ENCODE measurements at places on chromosomes 1 and 21.

- no peak for DNase-seq
Observed at GRCh38 chr1:243725075-243725474, 125.0 kb downstream of the AKT3 start.

DNA sequence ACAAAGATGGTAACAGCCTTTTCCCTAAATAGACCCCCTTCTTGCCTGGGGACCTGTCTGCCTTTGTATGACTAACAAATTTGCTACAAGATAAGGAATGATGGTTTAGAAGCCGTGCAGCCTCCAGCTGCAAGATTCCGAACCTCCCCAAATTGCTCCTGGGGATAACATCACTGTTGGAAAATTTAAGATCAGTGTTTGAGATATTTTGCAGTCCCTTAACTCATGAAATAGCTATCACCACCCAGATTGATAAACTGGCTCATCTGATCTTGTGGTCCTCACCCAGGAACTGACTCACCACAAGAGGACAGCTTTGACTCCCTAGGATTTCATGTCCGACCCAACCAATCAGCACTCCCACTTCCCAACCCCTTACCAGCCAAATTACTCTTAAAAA, 254.7 kb downstream of the USH2A start:
- DNase-seq, result no peak

GRCh38 chr1:96971849-96972602, 250.4 kb downstream of the PTBP2 start:
- DNase-seq, result no peak

DNA sequence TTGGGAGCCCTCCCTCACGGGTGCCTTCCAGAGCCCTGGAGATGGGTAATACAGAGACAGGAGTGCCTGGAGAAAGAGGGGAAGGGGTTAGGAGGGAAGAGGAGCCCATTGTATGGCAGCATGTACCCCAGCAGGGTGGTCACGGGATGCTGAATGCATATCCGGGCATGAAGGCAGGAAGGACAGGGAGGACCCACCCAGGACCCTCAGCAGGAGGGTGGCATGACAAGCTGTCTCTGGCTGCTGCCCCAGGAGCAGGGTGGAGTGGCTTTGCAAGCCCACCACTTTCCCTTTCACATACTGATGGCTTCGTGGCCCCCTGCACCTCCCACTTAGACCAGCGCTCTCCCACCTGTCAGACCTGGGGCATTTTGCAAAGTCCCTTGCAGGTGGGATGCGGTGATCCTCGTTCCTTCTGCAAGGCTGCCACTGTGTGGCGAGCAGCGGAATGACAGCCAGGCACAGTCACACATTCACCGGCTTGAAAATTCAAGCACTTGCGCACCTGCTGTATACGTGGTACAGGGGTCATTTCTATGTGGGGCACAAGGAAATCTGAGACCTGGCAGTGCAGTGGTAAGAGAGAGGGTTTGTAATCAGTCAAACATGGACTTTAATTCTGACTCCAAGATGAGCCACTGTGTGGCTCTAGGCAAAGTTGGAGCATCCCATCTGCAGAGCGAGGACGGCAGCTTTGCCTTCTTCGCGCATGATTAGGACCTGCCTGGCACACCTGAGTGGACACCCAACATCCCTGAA, 53.2 kb upstream of the TMEM51 start:
- DNase-seq, result peak; percentile 36

DNA sequence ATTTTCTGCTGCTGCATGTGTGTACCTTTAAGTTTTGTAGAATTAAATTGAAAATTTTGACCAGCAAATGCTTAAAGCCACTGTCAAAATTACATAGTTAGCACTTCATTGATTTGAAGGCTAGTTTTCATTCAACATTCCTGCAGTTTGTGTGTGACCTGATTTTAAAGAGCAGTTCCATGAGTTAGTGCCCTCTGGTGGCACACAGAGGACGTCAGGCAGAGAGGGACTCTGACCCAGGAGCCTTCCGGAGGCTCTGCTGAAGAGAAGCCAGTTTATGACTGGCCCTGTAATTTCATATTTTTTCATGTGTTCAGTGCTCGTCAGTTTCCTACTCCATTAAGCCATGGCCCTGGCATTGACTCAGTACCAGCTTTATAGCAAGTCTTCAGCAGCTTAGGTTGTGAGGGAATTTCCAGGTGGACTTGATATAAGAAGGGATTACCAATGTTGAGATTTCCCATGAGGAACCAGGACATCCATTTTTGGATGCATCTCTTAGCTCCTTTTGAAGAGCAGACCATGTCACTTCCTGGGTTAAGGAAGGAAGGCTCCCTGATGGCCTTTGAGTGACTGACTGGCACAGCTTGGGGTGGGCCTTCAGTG, 104.7 kb downstream of the CAMTA1 start:
- peak; percentile 17 for DNase-seq

- DNase-seq, result no peak
Observed at GRCh38 chr1:21447311-21447710, 7.4 kb downstream of the NBPF3 start.

GRCh38 chr21:20661745-20662422, 336.3 kb upstream of the NCAM2 start:
- DNase-seq, result no peak

DNA sequence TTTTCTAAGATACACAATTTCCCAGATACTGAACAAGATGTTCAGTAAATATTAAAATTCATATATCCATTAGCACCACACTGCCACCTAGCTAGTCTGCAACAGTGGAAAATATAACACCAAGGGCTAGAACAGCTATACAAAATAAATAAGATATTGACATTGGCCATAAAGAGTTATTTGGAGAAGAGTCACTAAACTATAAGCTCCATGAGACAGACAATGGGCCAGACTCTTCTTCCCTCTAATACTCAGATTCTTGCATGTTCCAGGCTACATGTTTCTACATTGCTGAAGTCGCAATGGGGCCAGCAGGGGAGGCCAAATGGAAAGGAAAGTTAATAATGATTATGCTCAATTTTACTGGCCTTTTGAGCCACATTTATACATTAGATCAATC, 21.5 kb downstream of the SPATA6 start:
- DNase-seq, result no peak

DNA sequence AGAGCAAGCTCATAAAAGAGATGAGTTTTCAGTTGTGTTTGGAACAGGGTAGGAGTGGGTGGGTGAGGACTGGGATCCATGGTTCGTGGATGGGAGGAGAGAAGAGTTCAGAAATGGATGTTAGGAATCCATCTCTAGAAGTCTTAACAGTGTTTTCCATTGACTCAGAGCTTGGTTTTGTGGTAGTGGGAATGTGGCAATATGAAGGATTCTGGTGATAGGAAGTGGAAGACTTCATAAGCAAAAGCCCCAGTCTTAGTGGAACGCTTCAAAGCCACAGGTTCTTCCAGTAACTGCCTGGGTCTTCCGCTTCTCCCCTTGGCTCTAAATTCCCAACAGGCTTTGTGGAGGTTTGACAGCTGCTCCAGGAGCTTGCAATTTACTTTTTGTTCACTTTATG, 167.9 kb downstream of the KCNJ6 start:
- no peak for DNase-seq

DNA sequence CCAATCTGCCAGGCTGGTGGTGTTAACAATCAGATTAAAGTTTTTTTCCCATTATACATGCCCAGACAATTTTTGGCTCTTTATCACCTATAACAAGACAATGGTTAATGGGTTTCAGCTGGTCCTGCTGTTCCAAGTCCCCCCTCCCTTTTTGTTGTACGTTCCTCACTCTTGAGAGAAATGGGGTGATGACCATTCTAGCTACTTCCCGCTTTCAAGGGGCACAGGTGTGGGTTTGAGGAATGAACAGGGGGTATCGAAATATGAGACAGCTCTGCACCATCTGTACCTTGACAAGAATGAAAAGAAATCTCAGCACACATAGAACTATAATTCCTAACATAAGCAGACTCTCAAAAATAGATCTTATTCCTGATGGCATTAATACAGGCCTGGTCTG, 326.8 kb downstream of the PTPRU start:
- DNase-seq, result no peak

DNA sequence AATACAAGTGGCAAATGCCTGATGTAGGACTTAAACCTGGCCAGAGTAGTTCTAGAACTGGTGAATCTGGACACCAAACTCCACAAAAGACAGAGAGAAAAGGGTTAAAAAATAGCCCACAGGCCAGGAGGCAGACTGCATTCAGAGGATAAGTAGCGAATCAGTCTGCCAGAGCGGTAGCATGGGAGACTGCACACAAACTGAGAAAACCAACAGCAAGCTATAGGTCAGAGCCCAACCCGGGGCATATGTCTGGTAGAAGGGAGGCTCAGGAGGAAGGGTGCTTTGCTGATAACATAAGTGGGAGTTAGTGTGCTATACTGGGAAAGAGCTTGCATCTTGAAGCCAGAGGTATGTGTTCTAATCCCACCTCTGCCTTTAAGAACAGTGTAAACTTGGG, 4.0 kb downstream of the LRRC53 start:
- no peak for DNase-seq

- DNase-seq, result peak; percentile 52
Observed at GRCh38 chr1:231626951-231627614, 493 bp downstream of the DISC1 start.

- no peak for DNase-seq
Observed at GRCh38 chr1:3530086-3530925, 75.8 kb downstream of the ARHGEF16 start.

DNA sequence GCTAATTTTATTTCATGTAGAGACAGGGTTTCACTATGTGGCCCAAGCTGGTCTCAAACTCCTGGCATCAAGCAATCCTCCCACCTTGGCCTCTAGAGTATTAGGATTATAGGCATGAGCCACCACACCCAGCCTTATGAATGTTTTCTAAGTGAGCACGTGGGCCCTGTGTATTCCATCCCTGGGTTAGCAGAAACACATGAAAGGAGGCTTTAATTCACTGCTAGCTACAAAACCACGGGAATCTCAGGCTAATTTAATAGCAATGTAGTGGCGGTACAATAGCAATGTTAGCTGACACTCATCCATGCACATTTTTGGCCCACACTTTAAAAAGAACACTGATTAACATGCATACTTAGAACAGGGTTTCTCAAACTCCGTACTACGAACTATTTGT, 32.0 kb downstream of the VTCN1 start:
- no peak for DNase-seq

DNA sequence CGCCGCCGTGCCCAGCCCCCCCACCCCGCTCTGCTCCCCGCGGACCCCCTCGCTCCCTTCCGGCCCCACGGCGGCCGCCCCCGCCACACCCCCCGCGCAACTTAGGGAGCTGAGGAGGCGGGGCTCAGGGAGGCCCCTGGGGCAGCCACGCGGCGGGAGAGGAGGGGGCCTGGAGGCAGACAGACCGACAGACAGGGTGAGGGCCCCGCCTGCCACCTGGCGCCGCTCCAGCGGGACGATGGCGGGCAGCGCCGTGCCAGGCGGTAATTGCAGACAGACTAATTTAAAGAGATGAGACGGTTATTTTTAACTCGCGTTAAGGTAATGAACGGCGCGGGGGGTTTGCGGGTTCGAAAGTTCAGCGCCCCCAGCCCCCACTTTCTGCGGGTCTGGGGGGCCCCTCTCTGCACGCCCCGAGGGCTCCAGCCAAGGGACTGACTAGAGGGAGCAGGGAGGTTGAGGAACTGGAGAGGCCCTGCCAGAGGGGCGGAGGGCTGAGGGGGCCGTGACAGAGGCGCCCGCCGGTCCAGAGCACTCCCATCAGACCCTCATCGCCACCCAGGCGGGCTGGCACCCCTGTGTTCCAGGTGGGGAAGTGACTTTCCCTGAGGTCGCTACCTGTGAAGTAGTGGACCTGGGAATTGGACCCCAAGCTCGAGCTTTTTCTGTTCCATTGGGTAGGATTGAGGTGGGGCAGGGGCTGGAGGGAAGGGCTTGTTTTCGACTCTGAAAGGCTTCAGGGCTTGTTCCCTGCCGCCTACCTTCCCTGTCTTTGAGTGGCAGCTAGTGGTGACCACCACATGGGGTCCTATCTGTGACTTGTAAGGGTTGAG, 5.4 kb downstream of the FOXO6 start:
- DNase-seq, result no peak

- no peak for DNase-seq
Observed at GRCh38 chr1:42379794-42380585, 602 bp upstream of the RIMKLA start.

DNA sequence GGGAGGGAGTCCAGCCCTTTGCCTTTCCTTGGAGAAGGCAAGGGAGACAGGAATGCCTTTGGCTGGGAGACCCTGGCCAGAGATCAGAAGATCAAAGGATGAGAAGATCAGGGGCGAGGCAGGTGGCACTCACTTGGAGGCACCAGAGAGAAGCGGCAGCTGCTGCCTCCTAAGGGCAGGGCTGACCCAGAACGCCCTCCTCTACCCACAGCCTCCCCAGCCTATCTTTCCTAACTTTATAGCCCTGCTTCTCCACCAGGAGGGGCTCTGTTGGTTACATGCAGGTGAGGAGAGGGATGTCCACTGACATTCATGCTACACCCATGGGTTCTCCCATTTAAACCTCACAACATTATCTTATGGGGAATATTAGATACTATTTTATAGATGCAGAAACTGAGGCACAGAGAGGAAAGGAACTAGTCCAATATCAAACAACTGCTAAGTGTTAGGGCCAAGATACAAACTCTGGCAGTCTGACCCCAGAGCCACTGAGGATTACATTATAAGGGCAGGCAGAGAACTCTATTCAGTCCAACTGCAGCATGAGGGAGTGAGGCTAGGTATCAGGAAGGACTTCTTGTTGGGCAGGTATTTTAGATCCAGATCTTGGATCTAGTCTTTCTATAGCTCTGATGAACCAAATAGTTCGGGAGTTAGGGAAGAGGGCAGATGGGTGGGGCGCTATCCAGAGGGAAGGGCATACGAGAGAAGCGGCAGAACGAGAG, 19.9 kb downstream of the LGR6 start:
- no peak for DNase-seq

GRCh38 chr1:179788259-179788658, 45.2 kb downstream of the FAM163A start:
- no peak for DNase-seq

DNA sequence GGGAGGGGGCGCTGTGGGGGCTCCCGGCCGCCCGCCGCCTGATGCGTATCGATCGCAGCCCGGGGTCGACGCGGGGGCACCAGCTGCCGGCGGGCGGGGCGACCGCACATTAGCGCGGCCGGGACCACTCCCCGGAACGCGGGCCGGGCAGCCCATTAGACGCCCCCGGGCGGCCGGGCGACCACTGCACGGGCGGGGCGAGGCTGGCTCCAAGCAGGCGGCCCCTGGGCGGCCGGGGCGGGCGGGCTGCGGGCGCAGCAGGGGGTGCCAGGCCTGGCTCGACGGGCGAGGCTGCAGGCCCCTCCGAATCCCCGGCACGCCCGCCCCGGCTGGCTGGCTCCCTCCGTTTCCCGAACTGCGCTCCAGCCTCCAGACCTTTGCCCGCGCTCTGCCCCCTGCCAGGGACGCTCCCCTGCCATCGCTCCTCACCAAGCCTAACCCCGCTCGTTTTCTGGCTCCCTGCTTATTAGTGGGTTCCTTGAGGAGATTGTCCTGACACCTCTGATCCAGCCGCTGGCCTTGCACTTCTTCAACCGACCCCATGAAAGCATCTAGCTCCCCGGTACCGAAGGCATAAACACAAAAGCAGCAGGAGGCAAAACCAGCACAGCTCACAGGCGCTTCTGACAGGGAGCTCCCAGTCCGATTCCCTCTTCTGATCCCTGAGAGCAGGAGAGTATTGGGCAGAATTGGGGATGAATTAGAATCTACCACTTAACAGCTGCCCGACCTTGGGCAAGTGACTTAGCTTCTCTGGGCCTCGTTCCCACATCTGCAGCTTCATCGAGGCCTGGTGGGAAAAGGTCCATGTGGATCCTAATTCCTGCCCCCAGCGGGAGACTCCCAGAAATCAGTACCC, 92.6 kb upstream of the CASZ1 start:
- no peak for DNase-seq

GRCh38 chr1:41370225-41370624, 9.0 kb downstream of the FOXO6 start:
- no peak for DNase-seq
